ENCODE measurements at places on chromosomes 6 and 20. TPM values are rescaled to one million over a fixed set of nuclear protein-coding genes. Genes with fewer than 3 reads are reported as not detected.

VWA7 gene
- total RNA-seq, result 5.4 TPM

PTCRA gene
- total RNA-seq, result not detected

PFDN4 gene
- total RNA-seq, result 27.7 TPM

HS3ST5 gene
- total RNA-seq, result not detected

IL17F gene
- 7.4 TPM for total RNA-seq

ADISSP gene
- total RNA-seq, result 27.8 TPM

RAD21L1 gene
- 0.27 TPM for total RNA-seq

ADAM33 gene
- not detected for total RNA-seq

SLC17A3 gene
- 0.62 TPM for total RNA-seq

NMBR gene
- not detected for total RNA-seq

TNNC2 gene
- total RNA-seq, result not detected

L3MBTL1 gene
- total RNA-seq, result 7.9 TPM

SAMD10 gene
- 17.2 TPM for total RNA-seq

All from activated CD4-positive, alpha-beta T cell treated with anti-CD3 and anti-CD28 coated beads, Interleukin-2, amount 10 ng/mL, durations not matched to agents 7 days and 5 days (primary cell).